ENCODE measurements at places on chromosomes 6 and 20.
A peak's percentile ranks its signal among the peaks of the same experiment; 100 is the strongest.

GRCh38 chr20:32971703-32972161 lies 32.5 kb downstream of the SUN5 start:
- DNase-seq: peak; percentile 42

DNA sequence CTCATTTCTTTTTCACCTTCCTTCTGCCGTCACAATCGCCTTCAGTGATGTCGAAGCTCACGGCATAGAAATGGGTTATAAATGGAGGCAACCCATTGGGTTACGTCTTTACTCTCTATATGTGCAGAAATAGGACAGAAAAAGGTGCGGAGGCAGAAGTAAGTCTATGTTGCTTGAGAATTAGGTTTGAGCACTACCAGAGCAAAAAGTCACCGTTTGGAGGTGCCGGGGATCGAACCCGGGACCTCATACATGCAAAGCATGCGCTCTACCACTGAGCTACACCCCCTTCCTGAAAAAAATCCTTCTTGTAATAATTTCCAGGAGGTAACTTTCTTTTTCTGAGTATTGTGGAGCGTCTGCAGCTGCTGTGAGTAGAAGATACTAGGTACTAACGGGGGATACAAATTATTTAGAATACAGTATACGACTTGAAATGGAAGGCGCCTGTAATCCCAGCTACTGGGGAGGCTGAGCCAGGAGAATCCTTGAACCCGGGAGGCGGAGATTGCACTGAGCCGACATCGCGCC lies 134.2 kb downstream of the TRIM27 start:
- DNase-seq: no peak

GRCh38 chr20:59820204-59821041 lies 113.0 kb downstream of the SYCP2 start:
- no peak for DNase-seq

DNA sequence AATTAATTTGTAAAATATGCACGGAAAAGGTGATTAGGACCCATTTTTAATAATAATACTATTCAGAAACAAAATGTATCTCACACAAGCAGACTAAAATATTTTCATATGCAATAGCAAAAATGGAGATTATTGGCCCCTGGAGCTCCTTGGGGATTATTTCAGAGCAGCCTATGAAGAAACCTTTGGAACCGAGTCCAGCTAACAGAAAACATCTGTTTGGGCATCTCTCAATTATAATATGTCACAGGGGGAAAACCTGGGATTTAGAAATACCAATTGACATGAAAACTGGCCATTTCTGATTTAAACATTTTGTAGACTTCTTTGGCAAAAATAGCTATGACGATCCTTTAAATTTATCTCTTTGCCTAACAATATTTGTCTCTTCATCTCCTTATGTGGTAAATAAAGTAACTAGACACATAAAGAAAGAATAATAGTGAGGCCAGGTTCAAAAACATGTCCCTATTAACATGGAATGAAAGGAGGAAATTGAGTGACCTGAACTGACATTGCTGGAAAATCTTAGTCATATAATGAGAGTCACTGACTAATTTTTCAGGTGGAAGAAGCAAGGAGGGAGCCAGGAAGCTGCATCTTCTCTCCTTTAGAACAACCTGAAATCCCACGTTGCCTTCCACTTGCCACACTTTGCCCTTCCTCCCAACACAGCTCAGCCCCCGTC lies 199.0 kb downstream of the SOD2 start:
- no peak for DNase-seq

GRCh38 chr6:34900321-34901031 lies 11.4 kb downstream of the ANKS1A start:
- no peak for DNase-seq

All from CD4-positive, alpha-beta T cell treated with Interleukin-1 beta for 1 hour (primary cell).